ENCODE measurements at places on chromosomes 6 and 20. TPM values are rescaled to one million over a fixed set of nuclear protein-coding genes. Genes with fewer than 3 reads are reported as not detected.

FGD2 gene
- total RNA-seq, result under 0.01 TPM

BPIFB6 gene
- not detected for total RNA-seq

LRFN2 gene
- not detected for total RNA-seq

FAM83C gene
- 0.26 TPM for total RNA-seq

KCNQ2 gene
- total RNA-seq, result not detected

SPATS1 gene
- total RNA-seq, result not detected
